ENCODE measurements at places on chromosomes 6 and 20.

- DNase-seq: no peak
Measured at GRCh38 chr20:50455656-50456451, 54.3 kb upstream of the PTPN1 start.

DNA sequence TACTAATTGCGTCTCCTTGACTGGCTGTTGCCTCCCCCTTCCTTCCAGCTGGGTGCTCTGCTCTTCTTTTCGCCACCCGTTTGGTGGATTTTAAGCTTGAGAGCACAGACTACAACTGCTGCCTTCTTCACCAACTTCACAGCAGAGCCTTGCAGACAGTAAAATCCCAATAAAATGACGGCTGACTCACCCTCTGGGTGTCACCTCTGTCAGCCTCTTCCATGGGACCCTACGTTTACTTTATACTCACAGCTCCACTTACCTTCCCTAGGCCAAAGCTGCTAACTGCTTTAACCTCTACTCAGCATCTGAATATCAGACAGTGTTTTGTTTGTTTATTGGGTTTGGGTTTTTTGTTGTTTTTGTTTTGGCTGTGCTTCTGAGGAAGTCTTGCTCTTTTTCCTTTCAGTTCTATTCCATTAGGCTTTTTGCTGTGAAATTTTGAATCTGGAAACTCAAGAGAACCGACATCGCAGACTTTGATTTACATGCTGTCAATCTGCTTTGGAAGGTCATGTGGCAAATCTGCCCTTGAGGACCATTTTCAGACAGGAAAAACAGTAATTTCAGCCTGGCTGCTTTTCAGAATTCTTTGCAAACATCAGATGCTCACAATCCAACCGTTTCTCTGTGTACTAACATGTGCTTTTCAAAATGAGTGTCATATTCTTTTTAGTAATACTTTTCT lies 2.4 kb downstream of the AGPAT4 start:
- DNase-seq: no peak

DNA sequence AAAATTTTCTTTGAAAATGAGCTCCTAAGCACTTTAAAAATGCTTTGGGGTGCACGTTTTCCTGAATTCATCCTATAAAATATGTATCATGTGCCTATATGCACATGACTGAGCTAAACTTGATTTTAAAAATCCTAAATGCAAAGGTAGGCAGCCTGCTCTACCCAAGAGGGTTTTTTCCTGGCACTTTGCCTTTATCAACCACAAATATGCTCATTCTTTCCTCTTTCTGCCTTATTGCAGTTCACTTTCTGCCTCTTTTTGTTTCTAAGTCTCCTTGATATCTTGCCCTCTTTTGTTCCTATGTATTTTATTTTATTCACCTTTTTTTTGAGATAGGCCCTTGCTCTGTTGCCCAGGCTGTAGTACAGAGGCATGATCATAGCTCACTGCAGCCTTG lies 229.3 kb downstream of the GRM1 start:
- no peak for DNase-seq

- no peak for DNase-seq
Measured at GRCh38 chr6:5751525-5752390, 255.0 kb downstream of the NRN1 start.

GRCh38 chr20:61186771-61187472 lies 65.1 kb upstream of the CDH4 start:
- no peak for DNase-seq

DNA sequence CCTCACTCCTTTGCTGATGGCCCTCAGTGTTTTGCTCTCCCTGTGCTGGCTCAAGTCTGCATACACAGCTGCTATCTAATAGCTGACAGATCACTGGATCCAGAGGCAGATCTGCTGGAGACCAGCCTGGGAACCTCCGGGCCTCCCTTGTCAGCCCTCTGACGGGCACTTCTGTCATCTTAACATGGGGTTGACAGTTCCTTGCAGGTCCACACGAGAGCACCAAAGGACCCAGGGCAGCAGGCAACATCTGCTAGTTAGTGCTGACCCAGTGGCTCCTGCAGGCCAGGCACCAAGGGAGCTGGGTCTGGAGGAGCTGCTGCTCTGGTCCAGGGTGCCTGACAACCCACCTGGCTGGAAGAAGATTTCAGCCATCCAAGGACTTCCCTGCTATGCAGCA lies 208.1 kb downstream of the UST start:
- DNase-seq: no peak

DNA sequence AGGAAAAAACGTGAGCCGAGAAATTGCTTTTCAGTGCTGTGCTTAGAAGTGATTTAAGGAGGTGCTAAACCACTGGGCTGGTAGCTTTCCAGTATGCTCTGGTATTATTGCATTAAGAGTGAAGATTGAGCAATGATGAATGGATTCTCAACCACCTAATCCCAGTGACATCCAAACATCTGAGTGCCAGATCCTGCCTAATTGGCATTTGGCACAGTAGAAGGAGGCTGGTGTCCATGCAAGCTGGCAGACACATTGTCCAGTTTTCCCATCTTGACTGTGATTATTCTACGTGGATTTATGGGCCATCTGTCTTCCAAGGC lies 398.0 kb upstream of the PLCB4 start:
- no peak for DNase-seq

DNA sequence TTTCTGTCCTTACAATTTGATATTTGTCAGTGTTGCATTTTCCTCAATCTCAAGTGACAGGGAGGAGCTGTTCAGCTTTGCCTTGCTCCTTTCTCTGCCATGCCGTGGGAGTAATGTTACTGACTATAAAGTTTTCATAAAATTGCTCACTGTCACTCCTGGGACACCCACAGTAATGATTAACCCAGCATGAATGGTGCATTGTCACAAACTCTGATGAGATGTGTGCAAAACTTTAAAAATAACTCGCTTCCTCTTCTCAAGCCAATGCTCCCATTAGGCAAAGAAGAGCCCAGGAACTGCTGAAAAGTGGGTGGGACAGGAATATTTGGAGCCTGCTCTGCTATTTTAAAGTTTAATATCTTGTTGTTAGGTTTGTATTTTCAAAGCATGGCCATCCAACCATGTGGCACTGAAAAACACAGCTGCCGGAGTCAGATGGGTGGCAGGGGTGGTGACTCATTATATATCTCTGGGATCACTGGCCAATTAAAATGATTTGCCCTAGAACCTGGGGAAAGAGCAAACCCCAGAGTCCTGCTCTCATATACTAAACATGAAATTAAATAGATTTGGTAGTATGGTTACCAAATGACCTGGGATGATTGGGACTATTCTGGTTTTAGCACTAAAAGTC lies 260.1 kb downstream of the BTBD3 start:
- no peak for DNase-seq

DNA sequence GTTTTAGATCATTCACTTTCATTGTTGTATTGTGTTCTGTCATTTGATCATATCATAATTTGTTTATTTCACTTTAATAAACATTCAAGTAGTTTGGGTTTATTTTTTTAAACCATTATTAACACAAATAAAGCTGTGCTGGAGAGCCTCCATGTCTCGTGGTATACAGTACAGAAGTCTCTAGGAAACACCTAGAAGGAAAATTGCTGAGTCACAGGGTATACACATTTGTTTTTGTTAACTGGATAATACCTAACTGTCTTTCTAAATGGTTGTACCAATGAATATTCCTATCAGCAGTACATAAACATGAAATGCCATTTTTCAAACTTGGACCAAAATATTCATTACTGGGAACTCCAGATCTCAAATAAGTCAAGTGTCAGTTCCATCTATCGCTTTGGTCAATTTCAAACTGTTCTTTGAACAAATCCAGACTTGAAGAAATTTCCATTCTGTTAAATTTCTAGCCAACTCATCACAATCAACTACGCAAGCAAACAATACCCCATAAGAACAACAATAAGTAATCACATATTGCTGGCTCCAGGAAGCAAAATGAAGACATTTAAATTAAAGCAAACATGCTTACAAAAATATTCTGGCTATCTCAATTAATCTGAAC lies 138.1 kb downstream of the ATXN1 start:
- DNase-seq: no peak

GRCh38 chr6:106421496-106421895 lies 61.0 kb downstream of the CRYBG1 start:
- DNase-seq: no peak

- no peak for DNase-seq
Measured at GRCh38 chr20:53513168-53513488, 80.5 kb downstream of the ZNF217 start.

GRCh38 chr20:1949347-1950100 lies 44.3 kb downstream of the PDYN start:
- DNase-seq: no peak

DNA sequence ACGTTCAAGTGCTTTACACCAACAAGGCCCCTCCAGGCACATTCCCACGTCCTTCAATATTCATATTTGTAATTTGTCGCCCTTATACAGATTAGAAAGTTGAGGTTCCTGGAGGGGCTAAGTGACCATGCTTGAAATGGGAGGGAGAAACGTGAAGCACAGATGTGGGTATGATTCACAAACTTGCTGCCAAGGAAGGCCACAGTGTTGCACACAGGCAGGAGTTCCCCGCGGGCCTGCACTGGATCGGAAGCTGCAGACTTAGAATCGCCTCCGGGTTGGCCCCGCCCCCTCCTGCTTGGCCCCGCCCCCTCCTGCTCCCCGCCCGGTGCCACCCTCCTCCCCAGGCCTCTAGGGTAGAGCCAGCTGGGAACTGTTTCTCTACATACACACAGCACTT lies 58.2 kb upstream of the QKI start:
- no peak for DNase-seq

DNA sequence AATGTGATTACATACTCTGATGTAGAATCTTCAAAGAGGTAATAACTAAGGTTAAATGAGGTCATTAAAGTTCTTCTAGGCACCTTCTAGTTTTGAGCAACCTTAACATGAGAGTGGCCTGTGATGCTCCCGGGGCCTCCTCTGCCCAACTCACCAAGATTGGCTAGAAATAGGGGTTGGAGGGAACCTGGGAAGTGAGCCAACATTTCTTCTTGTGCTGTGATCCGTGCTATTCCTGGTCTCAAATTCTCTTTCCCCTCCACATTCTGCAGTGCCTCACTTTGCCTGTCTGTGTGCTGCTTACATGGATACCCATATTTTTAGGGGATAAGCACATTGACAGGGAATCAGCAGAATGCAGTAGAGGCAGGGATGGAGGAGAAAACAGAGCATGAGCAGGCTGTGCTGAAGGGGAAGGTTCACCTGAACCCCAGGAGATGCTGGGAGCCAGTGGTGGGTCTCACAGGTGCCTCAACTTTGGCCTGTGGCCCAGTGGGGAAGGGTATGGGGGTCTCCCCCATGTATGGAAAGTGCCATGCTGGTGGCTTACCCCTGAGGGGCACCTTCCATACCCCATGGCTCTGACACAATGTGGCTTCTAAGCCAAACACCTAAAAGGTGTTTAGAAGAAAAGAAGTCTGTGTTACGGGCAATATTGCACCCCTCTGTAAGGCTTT lies 164.7 kb upstream of the CHD6 start:
- no peak for DNase-seq

- peak; percentile 12 for DNase-seq
Measured at GRCh38 chr6:56843476-56844349, 111.2 kb upstream of the BEND6 start.

GRCh38 chr6:166476634-166477215 lies 94.0 kb upstream of the MPC1 start:
- DNase-seq: no peak

DNA sequence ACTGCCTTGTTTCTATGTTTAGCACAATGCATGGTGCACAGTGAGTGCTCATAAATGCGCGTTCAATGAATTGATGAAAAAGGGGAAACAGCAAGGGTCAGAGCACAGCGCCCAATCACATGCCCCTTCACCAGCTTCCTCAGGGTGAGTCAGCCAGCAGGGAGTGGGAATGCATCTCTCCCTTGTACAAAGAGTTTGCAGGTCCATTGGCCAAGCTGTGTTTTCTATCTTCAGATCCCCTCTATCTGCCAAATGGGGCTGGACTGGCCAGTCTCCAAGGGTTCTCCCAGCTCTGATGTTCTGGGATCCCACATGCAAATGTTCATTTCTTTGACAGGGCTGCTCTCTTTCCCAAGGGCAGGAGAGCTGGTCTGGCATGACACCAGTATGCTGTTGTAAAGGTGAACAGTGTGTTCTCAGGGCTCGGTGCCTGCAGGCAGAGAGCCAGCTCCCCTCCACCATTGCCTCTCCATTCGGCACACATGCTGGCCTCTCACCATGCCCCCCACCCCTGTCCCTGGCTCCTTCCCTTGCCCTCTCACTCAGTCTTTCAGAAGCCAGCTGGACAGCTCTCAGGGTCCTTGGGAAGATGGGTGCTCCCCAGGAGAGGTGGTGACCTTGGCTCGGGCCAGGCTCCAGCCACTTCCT lies 25.0 kb downstream of the ANGPT4 start:
- no peak for DNase-seq

- no peak for DNase-seq
Measured at GRCh38 chr6:85390105-85390728, 59.7 kb upstream of the NT5E start.

GRCh38 chr6:169846286-169847056 lies 95.0 kb downstream of the ERMARD start:
- DNase-seq: no peak

GRCh38 chr6:141809901-141810300 lies 322.8 kb upstream of the GJE1 start:
- DNase-seq: no peak

GRCh38 chr6:165183071-165183470 lies 126.3 kb downstream of the C6orf118 start:
- DNase-seq: no peak

DNA sequence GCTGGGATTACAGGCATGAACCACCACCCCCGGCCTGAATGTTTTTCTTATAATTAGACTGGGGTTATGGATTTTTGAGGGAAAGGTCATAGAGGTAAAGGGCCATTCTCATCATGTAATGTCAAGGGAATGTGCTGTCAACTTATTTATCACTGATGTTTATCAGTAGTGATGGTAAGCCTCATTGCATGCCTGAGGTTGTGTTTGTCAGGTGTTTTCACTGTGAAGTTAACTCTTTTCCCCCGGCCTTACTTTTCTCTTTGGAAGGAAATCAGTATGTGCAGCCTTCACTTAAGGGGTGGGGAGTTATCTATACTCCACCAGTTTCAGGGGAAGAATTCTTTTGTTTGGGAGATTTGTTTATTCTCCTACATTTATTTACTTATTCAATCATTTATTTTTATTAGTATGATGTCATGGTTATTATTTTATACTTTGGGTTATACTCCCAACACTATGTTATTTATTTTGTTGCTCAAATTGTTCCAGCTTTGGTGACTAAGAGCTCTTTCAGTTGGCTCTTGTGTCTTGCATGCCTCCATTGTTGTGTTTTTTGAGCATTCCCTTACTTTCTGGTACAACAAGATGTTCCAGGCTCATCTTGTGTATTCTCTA lies 2.8 kb upstream of the SLC17A5 start:
- DNase-seq: no peak

GRCh38 chr6:113642001-113642713 lies 215.0 kb upstream of the MARCKS start:
- no peak for DNase-seq

GRCh38 chr6:122491919-122492555 lies 20.4 kb upstream of the SERINC1 start:
- DNase-seq: no peak

All from stimulated activated CD8-positive, alpha-beta memory T cell treated with anti-CD3 and anti-CD28 coated beads, Interleukin-4, amount 100 ng/mL, for 1 hour (primary cell).